ENCODE measurements at places on chromosomes 7 and 10.

GRCh38 chr10:42874713-42875387, 92.3 kb downstream of the BMS1 start:
- no peak for DNase-seq

DNA sequence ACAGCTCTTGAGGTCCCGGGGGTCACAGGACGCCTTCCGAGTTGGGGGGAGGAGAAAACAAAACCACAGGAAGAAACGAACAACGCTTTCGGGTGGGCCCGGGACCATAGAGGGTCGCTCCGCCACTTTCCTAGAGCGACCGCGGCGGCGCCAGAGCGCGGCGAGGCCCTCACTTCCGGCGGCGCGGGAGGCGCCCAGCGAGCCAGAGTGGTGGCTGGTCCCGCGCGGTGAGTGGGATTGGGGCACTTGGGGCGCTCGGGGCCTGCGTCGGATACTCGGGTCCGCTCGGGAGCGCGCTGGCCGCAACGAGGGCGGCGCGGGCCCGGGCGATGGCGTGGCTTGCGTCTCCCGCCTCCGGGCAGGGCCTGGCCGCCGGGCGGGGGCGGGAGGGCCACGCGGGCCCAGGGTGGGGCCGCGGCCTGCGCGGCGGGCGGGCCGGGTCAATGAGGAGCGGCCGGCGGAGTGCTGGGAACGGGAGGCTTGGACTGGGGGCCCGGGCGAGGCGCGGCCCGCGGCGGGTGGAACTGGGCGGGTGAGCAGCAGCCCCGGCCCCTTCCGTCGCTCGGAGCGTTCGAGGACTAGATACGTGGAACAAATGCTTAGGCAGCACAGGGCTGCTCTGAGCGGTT, at the start of gene ZNF22:
ZNF22 (plus strand) TSS at position 172 of the 629 bp plus-strand sequence. CDS start 2,446 bp downstream, outside the sequence.
- peak; percentile 79 for DNase-seq

- no peak for DNase-seq
These were observed 4.9 kb downstream of the SMURF1 start for GRCh38 chr7:99139036-99139435.

DNA sequence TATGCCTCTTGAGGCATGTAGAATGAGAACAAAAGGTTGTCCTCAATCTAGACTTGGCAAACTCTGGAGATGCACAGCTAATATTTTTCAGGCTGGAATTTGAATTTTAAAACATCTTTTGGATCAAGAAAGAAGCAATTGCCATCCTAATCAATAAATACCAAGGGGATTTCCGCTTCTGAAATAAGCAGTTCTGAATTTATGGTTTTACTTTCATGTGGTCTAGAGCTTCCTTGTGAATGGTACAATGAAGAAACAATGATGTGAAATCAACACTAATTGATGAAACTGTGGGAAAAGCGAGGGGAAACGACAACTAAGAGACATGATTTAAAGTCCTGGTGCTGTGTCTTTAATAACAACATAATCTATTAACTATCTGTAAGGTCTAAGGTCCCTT, 1202.7 kb downstream of the SORCS3 start:
- no peak for DNase-seq

GRCh38 chr10:81943583-81943982, 68.6 kb downstream of the NRG3 start:
- DNase-seq = no peak

GRCh38 chr7:18401757-18402156, 93.8 kb upstream of the HDAC9 start:
- no peak for DNase-seq

GRCh38 chr10:57849691-57850357, 417.9 kb downstream of the IPMK start:
- no peak for DNase-seq

DNA sequence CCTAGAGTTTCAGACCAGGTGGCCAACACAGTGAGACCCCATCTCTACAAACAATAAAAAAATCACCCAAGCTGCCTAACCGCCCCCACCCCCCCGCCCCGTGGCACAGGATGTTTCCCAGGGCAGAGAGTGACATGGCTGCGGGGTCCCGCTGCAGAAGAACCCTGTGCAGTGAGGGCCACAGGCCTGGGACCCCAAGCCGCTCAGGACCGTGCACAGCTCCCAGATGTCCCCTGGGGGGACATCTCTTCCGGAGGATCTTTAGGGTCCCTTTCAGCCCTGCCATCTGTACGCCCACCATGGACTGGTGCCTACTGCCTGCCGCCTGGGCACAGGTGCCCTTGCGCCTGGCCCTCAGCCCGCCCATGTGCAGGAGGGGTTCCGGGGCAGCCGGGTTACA, 373.6 kb downstream of the DNAJB6 start:
- no peak for DNase-seq

- no peak for DNase-seq
These were observed 16.9 kb downstream of the TAS2R41 start for GRCh38 chr7:143494622-143495021.

- no peak for DNase-seq
These were observed 387.9 kb downstream of the TCERG1L start for GRCh38 chr10:130923596-130923995.

GRCh38 chr7:92609921-92610518, 19.8 kb upstream of the FAM133B start:
- DNase-seq = no peak

- peak; percentile 80 for DNase-seq
These were observed 128.5 kb downstream of the WDR11 start for GRCh38 chr10:120979435-120980278.

DNA sequence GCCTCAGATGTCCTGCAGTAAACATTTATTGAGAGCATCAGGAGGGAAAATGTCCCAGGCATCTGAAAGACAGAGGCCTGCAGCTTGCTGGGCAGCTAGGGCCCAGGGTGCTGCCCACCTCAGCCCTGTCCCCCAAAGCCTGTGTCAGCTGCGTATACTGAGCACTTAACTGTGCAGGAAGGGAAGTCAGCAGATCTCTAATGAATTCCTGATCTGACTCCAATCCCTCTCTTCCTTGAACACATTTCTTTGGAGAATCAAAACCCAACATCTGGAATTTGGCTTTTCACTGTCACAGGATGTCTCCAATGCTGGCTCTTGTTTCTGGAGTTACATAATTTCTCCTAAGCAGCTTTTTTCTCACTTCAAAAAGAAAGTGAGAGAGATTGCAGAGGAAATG, 364.7 kb upstream of the NFE2L3 start:
- DNase-seq = no peak

DNA sequence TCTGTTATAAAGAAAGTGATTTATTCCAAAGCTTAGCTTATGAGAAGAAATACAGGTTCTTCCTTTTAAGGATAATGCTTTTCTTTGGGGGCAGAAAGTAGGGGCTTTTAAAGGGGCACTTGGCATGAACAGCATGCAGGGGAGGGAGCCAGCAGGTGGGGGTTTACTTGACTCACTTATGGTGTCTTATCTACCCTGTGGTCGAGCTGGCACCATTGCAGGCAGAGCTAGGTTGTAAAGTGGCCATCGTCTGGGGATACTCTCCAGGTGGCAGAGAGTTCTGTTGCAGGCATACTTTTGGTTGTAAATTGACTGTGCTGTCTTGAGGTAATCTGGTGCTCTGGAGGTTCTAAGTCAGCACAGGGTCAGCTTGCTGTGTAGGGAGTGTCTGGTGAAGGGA, 26.3 kb upstream of the IFRD1 start:
- no peak for DNase-seq

GRCh38 chr7:23350466-23350865, 51.3 kb downstream of the MALSU1 start:
- no peak for DNase-seq

DNA sequence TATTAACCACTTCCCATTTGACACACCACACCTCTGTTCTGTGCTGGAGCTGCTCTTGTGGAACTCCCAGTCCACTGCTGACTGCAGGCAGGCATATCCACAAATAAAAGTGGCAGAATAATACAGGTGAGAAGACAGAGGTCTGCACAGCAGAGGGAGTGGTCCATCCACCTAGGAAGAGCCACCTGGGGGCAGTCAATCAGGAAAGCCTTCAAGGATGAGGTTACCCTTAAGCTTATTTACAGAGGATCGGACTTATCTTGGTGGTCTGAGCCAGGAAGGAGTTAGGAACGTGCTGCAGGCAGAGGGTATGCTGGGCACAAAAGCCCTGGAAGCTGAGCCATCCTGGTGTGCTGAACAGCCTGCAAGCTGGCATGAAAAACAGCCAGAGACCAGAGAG, 78.7 kb downstream of the FRMPD2 start:
- peak; percentile 67 for DNase-seq

- DNase-seq = no peak
These were observed 27.7 kb downstream of the SUGCT start for GRCh38 chr7:40162516-40162915.

- DNase-seq = no peak
These were observed 13.4 kb downstream of the NOD1 start for GRCh38 chr7:30465046-30465810.

DNA sequence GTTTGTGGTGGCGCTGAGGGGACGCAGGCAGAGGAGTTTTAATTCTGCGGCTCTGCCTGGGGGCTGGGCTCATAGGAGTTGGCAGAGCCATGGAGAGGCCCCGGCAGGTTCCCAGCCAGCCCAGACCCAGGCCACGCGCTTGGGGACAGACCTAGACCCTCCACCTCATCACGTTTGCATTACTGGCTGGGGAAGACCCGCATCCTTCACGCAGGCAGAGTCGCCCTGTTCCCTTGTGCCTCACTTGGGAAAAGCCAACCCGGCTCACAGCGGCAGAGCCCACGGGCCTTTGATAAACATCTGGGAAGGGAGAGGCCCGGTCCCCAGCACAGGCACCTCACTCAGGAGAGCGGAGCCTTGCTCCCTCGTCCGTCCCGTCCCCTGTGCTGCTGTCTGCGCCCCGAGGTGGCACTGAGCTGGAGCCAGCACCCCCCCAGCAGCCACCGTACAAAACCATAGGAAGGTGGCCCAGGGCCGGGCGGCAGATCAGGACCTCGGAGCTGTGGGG, 112.8 kb downstream of the CYTH3 start:
- no peak for DNase-seq

All from WERI-Rb-1 (cell line).